ENCODE measurements at places on chromosomes 2 and 18.
A peak's percentile ranks its signal among the peaks of the same experiment; 100 is the strongest.

DNA sequence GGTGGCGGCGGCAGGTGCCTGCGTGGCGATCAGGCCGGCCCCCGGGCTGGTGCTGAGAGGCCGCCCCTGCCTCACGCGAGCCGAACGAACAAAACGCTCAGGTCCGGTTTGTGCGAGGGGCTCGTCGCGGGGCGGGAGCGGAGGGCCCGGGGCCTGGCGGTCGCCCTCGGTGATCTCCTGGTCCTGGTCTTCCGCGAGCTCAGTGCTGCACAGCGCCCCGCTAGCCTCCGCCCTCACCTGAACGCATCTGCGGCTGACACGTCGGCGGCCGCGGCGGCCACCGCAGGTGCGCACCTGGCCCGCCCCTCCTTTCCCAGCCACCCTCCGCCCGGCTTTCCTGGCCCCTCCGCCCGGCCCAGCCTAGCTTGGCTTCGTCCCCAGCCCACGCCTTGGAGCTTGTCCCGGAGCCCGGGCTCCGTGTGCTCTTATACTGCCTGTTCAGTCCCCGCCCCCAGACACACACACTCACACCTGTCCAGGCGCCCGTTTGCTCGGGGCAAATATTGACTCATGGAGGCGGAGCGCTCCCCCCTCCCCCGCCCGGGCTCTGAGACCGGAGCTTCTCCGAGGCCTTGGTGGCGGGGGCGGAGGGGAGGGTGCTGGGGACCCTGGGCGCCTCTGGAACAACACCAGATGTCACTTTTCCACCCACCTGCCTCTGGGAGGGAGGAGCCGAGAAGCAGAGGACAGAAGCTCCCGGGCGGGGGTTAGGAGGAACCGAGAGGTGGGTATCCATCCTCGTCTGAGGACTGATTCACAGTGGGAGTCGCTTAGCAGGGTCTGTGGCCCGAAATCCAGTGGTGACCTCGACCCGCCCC lies 8.6 kb upstream of the CRYBA2 start:
- no peak for DNase-seq

DNA sequence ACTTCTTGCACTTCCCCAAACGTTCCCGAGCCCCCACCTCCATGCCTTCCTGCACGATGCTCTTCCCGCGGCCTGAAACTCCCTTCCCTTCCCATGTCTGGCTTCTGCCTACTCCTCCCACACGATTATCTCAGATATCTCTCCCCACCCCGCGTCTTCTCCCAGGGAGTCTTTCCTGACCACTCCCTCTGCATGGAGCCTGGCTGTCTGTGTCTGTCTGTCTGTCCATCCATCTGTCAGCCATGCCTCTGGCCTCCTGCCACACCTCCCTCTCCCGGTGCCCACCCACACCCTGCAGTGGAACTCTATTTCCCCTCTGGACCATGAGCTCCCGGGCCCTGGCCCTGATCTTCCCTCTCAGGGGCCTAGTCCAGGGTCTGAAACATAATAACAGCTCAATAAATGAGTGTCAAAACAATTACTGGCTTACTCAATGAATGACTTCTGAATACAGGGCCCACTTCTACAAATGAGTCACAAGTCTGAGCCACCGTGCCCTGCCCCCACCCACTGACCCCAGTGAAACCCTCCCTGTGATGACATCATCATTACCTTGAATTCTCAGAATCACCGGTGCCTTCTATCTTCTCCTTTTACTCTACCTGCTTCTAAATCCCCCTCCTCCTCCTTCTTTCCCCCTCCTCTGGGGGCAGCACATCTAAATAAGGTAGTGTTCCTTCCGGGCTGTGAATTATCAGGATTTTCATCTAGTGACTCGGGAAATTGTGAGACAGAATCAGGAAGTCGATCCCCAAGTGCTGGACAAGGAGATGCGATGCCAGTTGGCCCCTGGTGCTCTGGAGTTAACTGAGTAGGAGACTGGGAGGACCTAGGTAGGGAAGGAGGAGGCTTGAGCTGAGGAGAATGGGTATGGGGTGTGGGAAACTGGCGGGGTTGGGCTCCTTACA lies 46.1 kb upstream of the PLB1 start:
- DNase-seq: no peak

DNA sequence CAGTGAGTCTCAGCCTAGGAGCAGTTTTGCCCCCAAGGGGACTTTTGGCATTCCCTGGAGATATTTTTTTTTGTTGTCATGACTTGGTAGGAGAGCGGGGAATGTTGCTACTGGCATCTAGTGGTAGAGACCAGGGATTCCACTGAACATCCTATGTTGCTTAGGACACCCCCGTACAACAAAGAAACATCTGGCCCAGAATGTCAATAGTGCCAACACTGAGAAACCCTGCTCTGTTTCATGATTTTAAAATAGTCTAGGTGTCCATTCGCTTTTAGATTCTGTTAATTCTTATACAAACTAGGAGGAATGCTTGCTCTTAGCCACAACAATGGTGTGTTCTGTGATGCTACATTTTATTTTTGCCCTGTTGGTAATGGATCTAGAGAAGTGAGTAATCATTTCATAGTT lies 225.8 kb upstream of the SIX3 start:
- peak; percentile 19 for DNase-seq

- DNase-seq: no peak
Measured at GRCh38 chr2:176138923-176139660, 9.6 kb downstream of the HOXD8 start.

GRCh38 chr2:178397002-178397605 lies 53.9 kb downstream of the PRKRA start:
- no peak for DNase-seq

DNA sequence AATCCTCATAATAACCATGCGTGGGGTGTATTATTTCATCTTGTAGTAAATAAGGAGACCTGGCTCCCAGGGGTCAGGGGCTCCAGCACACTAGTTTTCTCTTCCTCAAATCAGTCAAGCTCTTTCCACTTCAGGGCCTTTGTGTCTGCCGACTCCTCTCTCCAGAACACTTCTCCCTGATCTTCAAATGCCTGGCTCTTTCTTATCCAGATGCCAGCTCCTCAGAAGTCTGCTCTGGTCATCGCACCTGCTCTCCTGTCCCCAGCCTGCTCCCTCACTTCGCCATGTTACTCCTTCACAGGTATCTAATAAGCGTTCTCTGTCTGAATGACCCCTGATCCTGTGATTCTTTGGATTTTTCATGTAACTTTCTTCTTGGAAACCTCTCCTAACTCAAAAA lies 62.0 kb downstream of the GYPC start:
- DNase-seq: no peak

- DNase-seq: no peak
Measured at GRCh38 chr2:20333738-20334137, 16.9 kb downstream of the PUM2 start.

GRCh38 chr2:66543257-66543767 lies 108.4 kb downstream of the MEIS1 start:
- no peak for DNase-seq

GRCh38 chr2:219133976-219134375 lies 26.6 kb downstream of the NHEJ1 start:
- no peak for DNase-seq

DNA sequence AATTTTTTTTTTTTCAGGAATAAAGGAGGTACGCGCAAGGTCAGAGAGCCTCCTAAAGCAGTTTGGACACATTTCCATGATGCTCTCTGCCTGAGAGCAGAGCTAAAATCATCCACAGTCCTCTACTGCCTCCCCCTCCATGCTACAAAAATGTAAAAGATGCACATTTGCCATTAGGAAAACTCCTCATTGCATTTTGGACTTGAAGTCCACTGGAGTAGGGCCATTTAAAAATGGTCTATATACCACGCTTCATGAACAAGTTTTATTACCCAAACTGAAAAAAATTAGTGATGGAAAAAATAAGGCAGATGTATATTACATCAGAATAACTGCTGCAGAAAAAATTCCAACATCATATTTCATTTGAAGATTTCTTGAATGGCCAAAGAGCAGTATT lies 256.0 kb downstream of the AFF3 start:
- no peak for DNase-seq

- DNase-seq: peak; percentile 61
Measured at GRCh38 chr18:9417073-9417851, 58.1 kb upstream of the RALBP1 start.

GRCh38 chr2:30643674-30644073 lies 163.6 kb downstream of the CAPN13 start:
- no peak for DNase-seq

DNA sequence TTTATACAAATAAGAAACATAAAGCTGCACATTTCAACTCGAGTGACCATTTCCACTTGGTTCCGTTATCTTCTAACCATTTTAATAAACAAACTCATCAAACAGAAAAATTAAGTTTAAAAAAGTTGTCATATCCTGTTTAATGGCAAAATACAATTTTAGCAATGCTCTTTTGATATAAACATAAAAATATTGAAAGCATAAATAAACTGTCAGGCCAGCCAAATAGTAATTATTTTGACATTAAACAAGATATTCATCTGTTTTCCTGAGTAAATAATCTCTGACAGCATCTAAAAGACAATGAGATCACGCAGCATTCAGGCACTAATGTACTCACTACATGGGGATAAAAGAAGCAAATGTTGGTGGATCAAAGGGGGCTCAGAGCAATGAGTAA lies 145.3 kb upstream of the ATP5MC3 start:
- DNase-seq: no peak

GRCh38 chr2:208607694-208608093 lies 201.1 kb downstream of the PTH2R start:
- no peak for DNase-seq

DNA sequence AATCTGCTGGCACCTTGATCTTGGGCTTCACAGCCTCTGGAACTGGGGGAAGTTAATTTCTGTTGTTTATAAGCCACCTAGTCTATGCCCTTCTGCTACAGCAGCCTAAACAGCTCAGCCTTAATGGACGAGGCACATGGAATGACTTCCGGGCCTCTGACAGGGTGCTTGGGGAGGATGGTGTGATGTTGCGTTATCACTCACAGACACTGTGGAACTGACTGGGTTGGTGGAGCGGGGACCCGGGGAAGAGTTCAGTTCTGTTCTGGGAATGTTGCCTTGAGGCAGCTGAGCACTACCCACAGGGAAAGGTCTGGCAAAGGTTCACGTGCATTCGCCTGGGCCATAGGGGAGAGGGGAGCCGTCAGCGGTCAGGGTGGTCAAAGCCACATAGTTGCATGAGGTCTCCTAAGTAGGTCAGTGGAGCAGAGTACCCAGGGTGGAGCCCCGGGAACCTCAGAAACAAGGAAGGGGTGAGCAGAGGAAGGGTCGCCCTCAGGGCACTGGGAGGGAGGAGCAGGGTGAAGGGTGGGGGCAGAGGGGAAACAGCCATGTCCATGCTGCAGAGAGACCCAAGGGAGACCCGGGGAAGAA lies 36.2 kb downstream of the LRRFIP1 start:
- no peak for DNase-seq

DNA sequence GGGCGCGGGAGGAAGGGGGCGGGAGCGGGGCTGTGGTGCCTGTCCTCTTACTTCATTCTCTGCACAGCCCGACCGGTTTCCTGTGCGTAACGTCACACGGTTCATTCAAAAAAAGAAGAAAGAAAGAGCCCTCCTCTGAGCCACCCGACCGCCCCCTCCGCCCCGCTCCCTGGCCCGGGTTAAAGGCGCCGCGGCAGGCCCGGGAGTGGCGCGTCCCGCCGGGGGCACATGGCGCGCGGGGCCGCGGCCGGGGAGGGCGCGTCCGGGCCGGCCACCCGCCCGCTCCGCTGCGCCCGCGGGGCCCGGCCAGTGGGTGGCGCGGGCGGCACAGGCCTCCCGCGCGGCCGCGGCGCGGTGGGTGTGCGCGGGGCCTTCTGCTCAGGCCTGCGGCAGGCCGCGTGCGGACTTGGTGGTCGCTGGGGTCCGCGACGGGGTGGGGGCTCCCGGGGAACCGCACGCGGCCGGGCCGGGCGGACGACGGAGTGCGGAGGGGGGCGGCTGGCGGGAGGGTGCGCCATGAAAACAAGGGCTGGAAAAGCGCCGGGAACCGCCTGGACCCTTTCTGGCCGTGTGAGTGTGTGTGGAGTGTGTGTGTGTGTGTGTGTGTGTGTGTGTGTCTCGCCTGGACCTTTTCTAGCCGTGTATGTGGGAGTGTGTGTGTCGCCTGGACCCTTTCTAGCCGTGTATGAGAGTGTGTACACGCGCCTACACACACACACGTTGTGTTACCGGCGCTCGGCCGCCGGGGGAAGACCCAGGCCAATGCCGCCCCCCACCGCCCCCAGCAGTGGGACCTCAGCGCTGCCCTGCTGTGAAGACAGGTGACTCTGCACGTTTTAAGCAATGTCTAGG lies 780 bp upstream of the BCL2 start:
- peak; percentile 65 for DNase-seq

GRCh38 chr2:107717661-107718060 lies 109.0 kb upstream of the RGPD4 start:
- DNase-seq: no peak

GRCh38 chr18:36095936-36096519 lies 28.7 kb upstream of the RPRD1A start:
- peak; percentile 63 for DNase-seq

DNA sequence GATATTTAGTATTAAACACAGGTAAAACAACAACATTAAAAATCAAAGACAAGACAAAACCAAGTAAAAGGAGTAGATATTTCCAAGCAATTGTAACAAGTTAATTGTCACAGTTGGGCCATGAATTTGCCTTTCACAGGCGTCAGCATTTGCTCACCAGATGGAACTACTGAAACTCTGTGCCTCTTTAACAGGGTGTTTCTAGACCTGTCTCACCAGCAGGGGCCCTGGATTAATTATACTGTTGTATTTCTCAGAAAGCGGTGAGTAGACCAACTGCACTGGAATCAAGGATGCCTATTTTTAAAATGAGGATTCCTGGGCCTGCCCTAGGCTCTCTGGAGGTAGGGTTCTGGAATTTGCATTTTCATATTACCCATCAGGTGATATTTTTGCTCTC lies 92.6 kb downstream of the UPP2 start:
- DNase-seq: no peak

DNA sequence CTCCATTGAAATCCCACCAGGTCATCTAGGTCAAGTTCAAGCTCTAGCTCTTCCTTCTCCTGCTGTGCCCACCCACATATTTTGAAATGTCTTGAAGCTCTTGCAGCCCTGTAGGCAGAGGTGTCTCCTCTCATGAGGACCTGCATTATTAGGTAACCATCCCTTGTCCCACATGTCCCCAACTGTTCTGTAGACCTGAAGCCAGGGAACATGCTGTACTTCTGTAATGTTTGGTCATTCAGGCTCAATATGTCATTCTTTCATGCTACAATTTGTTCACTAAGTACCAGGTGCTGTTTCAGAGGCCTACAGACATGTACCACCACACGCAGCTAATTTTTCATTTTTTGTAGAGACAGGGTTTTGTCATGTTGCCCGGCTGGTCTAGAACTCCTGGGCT lies 22.2 kb downstream of the SLC3A1 start:
- DNase-seq: no peak

DNA sequence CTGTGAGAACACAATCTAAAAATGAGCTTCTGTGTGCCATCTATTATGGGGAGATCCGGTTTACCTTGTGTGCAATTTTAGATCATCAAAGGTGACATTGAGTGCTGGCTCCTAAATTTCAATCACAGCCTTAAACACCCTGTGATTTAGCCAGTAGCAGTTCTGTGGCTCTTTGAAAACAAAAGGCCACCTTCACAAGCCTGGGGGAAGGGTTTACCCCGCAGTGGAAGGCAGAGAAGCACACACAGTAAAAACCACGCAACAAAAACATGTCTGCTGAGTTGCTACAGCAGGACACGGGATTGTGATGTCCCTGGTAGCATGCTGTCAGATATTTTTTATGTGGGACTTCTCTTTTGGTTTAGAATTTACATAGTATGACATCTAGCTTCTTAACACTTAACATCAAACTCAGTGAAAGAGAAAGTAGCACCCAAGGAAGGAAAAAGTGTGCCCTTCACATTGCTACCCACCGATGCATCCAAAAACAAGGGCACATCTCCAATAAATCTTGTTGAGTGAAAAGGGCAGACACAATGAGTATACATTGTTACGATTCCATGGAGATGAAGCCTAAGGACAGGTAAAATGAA lies 56.1 kb upstream of the RNF152 start:
- DNase-seq: no peak
